ENCODE measurements at places on chromosomes 1 and 21.

DNA sequence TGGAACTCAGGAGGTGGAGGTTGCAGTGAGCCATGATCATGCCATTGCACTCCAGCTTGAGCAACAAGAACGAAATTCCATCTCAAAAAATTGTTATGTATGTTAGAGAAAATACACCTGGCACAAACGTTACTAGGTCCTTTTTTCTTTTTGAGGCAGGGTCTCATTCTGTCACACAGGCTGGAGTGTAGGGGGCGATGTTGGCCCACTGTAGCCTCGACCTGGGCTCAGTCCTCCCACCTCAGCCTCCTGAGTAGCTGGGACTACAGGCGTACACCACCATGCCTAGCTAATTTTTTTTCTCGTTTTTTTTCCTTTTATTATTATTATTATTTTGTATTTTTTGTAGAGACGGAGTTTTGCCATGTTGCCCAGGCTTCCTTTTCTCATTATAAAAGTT, 4.4 kb downstream of the HAX1 start:
- DNase-seq, result no peak

GRCh38 chr1:31198600-31198999, 41.1 kb downstream of the NKAIN1 start:
- no peak for DNase-seq

GRCh38 chr1:43431676-43432075, 22.1 kb downstream of the HYI start:
- no peak for DNase-seq

DNA sequence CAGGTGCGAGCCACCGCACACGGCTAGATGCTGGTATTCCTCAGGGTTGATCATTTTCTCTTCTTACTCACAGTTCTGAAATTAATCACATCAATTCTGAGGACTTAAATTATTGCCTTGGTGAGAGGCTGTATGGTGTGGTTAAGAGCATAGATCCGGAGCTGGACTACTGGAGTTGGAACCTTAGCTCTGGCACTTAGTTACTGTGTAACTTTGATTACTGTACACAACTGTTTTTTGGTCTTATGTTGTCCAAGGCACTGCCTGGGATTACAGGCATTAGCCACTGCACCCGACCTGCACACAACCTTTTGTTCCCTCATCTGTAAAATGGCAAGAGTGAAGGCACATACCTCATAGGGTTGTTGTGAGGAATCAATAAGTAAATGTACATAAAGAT, 25.6 kb upstream of the THRAP3 start:
- DNase-seq, result no peak

DNA sequence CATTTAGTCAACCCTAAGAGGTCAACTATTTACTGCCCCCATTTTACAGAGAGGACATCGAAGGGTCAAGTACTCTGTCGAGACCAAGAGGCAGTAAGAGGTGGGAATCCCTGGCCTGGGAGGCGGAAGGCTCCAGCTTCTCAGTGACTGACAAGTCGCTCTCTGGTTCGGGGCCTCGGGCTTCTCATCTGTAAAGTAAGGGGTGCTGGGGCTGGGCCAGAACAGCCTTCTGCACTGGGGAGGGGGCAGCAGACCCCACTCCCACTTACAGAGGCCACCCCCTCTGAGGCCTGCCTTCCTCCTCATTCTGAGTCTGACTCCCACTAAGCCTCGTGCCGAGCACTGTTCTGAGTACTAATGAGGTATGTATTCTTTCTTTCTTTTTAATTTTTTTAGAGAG, 17.0 kb upstream of the IFNLR1 start:
- no peak for DNase-seq

DNA sequence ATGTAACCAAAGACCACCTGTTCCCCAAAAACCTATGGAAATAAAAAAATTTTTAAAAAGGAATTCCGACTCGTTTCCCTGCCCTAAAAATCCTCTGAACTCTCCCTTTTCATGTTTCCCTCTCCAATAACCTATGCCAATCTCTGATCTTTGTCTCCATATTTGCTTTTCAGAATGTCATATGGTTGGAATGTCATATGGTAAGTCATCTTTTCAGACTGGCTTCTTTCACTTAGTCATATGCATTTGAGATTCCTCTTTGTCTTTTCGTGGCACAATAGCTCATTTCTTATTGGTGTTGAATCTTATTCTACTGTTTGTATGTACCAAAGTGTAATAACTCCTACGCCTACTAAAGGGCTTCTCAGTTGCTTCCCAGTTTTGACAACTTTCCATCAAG, 117.5 kb downstream of the BACH1 start:
- DNase-seq, result no peak

DNA sequence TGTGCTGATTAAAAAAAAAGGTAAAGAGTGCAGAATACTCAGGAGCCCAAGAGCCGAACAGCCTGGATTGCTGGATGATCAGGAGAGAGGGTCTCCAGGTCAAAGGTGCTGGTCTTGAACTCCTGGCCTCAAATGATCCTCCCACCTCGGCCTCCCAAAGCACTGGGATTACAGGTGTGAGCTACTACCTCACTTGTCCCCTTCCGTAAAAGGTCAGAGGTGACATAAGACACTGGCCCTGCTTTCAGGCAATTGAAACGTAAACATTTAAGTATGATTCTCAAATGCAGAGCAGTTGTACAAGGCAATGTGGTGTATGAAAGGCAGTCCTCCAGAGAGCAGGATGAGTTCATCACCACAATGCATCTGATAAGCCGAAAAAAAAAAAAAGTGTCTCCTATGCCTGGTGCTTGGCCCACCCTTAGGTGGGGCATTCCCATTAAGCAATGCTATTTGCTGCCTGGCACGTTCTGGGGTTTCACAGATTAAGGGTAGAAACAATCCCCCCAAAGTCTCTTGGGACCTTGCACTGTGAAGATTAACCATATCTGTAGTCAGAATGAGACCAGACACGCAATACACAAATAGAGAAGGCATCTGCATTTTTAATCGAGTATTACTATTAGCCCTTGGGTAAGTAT, 47.7 kb downstream of the PARP1 start:
- no peak for DNase-seq

DNA sequence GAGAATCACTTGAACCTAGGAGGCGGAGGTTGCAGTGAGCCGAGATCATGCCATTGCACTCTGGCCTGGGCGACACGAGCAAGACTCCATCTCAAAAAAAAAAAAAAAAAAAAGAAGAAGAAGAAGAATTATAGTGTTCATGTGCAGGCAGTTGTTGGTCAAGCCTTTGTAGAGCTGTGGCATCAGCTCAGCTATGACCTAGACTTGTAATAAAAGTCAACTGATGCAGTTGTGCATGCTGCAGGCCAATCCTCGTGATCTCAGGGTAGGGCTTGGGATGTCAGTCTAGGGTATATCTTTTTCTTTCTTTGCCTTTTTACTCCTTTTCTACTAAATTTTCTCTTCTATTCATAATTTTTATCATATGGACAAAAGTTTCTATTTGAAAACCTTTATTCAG, 76.2 kb downstream of the C1orf21 start:
- no peak for DNase-seq

DNA sequence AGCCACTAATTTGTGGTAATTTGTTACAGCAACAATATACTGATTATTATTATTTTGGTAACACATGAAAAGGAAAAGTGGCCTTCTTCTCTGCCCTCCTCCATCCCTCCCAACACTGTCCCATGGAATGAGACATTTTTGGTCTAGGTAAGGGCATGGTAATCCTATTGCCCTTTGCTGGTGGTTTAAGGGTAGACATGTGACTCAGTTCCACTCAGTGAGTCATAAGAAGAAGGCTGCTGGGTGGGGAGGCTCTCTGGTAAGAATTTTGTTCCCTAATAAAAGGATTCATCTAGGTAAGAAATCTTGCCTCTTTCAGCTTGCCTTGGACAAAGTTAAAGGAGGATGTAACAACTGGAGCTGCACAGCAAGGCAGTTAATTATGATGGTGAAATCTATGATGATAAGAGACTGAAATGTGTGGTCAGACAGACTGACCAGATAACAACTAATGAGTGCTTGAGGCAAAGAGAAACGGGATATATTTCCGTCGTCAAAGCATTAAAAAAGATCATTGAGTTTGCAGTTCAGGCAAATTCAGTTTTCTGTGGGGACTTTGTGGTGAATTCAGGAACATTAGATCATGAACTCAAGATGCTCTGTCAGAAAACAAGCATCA, 232.0 kb upstream of the KCNK2 start:
- no peak for DNase-seq

DNA sequence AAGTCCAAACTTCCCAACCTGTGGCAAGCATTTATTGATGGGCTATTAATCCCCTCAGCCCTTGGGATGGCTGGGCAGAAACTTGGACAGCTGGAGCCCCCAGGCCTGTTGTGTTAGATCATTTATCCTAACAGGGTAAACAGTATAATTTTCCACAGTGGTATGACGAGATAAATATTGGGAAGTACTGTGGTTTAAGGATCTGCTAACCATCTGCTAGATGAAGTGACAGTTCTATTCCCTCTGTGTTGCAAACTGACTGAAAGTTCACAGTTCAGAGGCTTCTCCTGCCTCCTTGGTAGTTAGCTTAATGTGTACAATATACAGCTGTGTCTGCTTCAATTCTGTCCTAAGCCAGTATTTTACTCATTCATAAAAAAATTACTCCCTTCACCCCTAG, 127.5 kb upstream of the CHODL start:
- DNase-seq, result no peak

- DNase-seq, result peak; percentile 94
Measured at GRCh38 chr1:18926315-18927081, 24.1 kb upstream of the ALDH4A1 start.

DNA sequence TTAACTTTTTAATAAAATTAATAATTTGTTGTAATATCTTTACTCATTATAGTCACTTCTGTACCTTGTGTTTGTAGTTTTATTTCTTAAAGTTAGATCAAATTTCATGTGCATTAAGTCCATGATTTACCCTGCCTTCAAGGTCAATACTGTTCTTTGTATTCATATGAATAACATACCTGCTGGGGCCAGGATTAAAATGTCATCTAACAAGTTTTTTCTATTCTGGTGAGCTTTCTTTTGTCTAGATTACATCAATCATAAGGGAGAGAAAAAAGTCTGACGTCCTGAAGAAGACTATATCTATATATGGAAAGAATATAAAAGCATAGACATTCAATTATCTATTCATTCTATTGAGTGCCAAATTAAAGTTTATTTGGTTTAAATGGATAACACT, 232.6 kb downstream of the COL11A1 start:
- no peak for DNase-seq

DNA sequence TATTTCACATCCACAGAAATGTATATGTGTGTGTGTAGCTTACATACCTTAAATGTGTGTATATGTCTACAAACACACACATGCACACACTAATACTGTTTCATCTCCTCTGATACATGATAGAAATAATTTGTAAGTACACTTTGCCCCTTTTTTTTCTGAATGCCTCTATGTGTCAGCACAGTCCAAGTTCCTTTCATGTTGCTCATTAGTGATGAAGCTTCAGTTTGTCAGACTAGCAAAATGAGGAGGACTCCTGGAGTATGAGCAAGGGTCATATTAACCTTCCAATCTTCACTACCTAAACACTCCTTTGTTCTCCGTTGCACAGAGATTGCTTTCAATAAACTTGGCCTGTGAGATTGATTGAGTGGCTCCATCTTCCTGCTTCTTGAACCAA, 935.4 kb downstream of the MRPL39 start:
- no peak for DNase-seq

DNA sequence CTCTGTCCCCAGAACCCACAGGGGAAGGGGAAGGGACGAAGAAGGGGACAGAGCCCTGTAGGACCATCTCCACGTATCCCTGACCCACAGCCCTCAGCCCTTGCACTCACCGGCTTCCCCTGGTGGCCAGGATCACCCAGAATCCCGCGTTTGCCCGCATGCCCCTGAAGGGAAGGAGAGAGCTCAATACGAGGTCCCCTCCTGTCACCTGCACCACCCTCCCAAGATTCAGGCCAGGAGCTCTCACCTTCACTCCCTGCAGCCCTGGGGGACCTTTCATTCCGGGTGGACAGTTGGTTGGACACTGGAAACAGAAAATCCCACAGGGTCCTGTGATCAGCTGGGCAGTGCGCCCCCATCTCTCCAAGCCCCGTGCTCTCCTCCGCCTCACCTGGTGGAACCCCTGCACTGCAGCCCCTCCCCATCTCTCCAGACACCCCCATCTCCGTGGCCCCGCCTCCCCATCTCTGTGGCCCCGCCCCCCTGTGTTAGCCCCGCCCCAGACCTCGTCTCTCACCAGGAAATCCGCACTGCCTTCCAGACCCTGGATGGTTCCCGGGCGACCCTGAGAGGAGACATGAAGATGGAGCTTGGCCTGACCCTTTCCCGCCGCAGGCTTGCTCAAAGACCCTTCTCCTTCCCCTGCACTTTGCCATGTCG, 6.0 kb downstream of the COL9A2 start:
- no peak for DNase-seq

DNA sequence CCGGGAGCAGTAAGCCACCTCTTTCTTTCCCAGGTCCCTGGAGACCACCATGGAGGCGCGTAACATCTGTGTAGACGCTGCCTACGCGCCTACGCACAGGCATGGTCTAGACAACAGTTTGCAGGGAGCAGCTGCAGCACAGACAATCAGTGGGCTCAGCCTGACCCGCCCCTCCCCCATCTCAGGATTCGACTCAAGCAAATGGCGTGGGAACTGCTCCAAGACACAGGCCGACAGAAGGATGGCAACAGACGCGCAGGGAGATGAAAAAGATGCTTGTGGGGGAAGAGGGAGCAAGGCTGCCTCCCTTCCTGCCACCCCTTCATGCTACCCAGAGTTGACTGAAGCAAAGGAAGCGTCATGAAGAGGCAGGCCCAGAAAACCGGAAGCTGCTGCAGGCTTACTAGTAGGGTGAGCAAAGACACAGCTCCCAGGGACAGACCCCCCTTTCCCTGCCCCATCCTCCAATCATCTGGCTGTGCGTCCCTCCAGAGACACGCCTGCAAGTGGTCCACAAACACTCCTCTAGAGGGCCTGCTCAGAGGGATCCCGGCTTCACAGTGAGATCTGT, 19.5 kb downstream of the STK40 start:
- DNase-seq, result no peak

DNA sequence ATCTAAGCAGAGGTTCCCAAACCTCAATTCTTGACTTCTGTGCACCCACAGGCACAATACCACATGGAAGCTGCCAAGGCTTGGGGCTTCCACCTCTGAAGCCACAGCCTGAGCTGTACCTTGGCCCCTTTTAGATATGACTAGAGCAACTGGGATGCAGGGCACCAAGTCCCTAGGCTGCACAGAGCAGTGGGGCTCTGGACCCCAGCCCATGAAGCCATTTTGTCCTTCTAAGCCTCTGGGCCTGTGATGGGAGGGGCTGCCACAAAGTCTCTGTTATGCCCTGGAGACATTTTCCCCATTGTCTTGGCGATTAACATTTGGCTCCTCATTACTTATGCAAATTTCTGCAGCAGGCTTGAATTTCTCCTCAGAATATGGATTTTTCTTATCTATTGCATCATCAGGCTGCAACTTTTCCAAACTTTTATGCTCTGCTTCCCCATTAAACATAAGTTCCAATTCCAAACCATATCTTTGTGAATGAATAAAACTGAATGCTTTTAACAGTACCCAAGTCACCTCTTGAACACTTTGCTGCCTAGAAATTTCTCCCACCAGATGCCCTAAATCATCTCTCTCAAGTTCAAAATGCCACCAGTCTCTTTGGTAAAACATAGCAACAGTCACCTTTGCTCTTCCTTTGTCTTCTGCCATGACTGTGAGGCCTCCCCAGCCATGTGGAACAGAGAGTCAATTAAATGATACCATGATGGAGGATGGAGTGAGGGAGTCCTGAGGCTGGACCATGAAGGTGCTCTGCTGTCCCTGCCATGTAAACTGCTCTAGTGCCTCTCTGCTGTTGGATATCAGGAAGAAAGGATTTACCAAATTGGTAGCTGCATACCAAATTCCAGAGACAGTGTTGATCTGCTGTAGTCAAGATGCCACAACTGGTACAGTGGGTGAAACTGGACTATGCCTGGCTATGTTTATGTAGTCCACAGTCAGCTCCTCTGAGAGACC, 37.6 kb downstream of the RUNX3 start:
- no peak for DNase-seq

GRCh38 chr1:25505656-25506385, 37.6 kb upstream of the LDLRAP1 start:
- no peak for DNase-seq

All from kidney epithelial cell (primary cell).